ENCODE measurements at places on chromosomes 7 and 10.

DNA sequence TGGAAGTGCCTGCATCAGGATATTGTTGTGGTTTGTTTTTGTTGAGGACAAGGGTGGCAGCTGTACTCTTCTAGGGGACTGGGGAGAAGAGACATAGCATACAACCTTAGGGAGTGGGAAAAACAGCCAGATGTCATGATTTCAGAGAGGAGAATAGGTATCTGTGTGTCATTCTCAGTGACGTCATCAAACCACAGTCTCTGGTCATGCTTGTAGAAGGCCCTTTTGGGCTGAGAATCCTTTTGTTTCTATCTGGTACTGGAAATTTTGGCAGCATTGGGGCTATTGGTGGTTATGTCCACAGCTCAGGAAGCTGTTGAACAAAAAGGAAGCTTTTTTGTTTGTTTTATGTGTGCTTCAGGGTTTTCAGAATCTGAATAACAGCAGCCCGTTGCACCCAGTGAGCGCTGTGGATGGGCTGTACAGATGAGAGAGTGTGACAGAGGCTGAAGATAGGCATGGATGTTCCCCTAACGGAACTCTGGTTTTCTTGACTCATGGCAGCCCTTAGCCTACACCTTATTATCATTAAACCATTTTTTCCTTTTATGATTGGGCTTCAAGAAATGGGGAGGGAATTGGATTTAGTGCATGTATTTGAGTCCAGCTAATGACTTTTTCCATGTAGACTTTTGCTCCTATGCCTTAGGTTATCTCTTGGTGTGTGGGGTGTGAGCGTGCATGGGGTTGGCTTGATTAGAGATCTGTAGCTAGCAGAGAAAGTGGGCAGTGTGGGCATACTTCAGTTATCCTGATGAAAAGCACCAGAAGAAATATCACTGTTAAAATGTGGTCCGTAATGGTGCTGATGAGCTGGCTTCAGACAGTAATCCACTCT lies 65.7 kb downstream of the SND1 start:
- DNase-seq: no peak

- DNase-seq: no peak
Measured at GRCh38 chr10:60282771-60283353, 106.8 kb downstream of the ANK3 start.

DNA sequence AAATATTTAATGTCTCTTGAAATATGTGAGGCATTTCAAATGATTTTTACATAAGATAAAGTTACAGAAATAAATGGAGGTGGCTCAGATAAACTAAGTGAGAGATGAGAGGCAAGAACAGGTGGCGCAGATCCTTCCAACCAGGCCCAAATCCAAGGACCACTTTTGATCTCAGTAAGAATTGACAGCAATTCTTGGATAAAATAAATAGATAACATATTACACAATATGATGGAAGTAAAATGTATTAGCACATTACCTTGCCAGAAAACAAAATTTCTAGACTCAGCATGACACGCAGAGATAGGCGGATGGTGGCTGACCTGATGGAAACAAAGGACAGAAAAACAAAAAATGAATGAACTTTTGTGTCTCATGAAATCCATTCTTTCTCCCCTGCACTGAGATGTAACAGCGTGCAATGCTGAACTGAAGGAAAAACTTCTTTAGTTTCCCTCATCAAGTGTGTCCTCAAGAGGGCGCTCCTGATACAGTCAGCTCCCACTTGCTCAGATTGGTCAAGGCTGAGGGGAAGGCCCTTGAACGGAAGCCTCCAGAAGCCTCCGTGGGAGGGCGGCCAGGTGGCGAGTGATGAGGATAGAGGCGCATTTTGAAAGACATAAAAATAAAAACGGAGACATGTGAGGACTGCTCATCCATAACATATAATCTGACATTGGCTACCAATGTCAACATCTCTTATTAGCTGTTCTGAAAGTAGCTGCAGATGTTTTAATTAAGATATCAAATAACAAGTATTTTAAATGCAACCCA lies 62.8 kb upstream of the GSDME start:
- no peak for DNase-seq

DNA sequence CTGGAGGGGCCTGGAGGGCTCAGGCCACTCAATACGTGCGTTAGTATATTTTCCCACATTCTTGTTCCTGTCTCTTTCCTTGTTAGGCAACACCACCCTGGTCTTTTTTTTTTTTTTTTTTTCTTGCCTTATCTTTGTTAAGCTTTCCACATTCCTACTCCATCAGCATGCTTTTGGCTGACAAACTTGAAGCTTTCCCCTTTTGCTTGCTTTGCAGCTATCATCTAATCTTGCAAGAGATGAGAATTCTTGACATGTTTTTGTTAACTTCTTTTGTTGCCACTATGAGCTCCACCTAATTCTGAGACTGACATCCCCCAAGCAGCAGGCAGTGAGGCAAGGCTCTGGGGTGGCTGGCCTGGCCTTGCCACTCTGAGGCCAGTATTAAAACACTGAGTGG lies 52.5 kb upstream of the NRP1 start:
- DNase-seq: no peak

DNA sequence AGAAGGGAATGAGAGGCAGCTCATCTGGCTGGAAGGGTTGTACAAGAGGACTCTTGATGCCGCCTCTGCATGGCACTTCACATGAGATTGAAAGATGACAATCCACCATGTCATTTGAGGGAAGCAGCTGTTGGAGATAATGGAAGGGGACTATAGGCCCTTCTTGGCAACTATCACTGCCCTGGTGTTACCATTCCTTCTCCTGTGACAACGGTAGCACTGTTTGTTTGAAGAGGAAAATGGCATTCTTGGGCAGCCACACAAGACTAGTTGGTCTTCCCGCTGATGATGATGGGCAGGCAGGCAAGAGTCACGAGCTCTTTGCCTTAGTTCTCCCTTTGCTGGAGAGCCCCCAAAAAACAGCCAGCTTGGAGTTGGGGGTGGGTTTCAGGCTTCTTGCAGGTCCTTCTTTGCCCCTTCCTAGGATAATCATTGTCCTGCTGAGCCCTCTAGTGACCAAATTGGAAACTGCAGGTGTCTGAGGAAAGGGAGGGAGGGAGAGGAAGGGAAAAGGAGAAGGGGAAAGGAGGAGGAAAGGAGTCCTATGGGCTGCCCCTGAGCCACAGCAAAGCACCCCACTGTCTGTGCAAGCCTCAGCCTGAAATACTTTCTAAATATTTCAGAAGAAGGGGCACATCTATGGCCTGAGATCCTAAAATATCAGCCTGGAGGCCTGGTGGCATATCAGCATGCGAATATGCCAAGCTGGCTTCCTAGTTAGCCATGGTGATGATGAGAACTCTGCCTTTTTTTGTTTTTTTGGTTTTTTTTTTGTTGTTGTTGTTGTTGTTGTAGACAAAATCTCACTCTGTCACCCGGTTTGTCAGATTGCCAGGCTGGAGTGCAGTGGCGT lies 165.6 kb upstream of the KMT2E start:
- DNase-seq: no peak

- DNase-seq: no peak
Measured at GRCh38 chr7:116315293-116315692, 105.0 kb downstream of the TES start.

All from cerebellar nuclear complex (tissue), 1 donor.